ENCODE measurements at places on chromosomes 7 and 10.

DNA sequence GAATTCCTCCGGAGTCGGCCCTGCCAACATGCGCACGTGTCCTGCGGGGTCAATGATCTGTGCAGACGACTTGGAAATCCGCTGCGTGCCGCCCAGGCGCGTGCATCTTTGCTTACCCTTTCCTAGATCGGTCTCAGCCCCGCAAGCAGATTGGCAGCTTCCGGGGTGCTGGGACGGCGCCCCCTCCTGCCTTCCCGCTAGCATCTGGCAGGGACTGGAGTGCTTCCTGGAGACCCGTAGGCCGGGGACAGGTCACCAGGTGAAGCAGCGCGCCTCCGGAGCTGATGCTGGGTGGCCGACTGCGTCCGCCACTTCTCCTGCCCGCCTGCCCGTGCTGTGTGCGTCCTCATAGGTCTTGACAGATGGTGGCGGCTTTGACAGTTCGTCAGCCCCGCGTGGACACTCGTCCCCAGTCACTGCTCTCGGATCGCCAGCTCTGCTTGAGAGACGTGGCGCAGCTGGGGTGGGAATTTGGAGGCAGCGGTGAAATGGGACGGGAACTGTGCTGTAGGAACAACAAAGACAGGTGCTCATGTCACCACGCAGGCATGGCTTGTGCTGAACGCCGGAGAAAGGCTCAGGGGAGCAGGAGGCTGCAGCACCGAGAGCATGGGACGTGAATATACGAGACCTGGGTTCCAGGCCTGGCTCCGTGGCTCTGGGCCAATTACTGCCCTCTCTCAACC is 21.9 kb upstream of the KCNK18 start:
- DNase-seq, result peak; percentile 2

- DNase-seq, result no peak
These were observed 736 bp downstream of the SKIDA1 start for GRCh38 chr10:21524526-21525366.

DNA sequence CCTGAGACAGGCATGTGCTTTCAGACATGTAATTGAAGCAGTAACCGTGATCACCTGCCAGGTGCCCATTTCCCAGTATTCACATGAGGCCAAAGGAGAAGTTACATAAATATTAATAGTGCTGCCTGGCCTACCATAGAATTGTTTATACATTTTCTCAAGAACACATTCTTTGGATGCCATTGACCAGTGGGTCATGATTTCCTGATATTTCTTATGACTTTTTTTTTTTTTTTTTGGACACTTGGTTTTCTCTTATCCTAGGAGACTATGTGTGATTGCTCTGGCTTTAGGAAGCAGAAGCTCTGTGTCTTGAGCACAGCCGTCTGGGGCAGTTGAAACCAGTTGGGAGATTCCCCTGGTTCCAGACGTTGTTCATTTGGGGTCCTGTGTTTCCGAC is 143.9 kb upstream of the NPS start:
- DNase-seq, result no peak

DNA sequence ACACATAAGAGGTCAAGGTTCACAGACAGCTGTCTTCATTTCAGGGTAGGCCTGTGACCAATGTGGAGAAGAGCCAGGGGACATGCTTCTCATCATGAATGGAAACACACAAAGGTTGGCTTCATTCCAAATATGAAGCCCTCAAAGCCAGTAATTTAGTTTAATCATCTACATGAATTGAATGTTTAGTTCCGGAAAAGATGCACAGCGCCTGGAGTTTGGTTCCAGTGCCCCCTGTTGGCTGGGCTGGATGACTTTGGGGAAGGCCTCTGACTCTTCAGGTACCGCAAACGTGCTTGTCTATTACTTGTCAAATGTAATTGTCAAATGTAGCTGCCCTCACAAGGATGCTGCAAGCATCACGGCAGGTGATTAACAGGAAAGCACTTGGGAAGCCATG is 130.7 kb downstream of the ADRA2A start:
- peak; percentile 39 for DNase-seq

DNA sequence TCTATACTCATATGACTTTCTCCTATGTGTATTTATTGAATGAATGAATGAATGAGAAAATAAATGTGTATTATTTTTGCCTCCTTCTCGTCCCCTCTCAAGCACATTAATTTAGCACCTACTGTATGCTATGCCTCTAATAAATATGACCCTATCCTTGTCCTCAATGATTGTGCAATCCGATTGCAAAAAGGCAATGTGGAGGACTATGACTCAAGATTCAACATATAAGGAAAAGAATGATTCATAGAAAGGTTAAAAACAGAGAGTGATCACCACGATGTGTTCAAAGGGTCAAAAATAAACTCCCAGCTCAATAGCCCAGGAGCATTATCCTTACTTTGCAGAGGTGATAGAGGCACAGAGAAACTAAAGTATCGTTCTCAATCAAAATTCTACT is 322.8 kb upstream of the SORCS1 start:
- no peak for DNase-seq

- DNase-seq, result no peak
These were observed 349.7 kb downstream of the MDFIC start for GRCh38 chr7:115271332-115272235.

- no peak for DNase-seq
These were observed 102.7 kb downstream of the MACC1 start for GRCh38 chr7:20114468-20114867.

GRCh38 chr10:55491712-55492111 is 690.7 kb upstream of the PCDH15 start:
- no peak for DNase-seq

- no peak for DNase-seq
These were observed 337.6 kb downstream of the CCSER2 start for GRCh38 chr10:84665883-84666463.

DNA sequence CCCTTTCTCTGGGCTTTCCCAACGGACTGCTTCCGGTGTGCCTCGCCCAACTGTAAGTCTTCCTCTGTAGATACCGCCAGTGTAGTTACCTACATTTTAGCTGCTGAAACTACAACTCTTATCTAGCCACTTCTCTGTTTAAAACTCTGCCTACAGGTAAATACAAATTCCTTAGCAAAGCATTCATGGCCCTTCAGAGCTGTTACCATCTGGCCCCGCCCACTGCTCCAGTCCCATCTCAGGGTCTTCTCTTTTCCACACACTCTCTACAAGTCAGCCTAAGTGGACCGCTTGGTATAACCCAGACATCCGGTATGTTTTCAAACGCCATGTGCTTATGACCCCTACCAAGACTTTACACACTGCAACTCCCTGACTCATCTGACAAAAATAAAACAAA is 41.0 kb upstream of the LAMB4 start:
- DNase-seq, result no peak

DNA sequence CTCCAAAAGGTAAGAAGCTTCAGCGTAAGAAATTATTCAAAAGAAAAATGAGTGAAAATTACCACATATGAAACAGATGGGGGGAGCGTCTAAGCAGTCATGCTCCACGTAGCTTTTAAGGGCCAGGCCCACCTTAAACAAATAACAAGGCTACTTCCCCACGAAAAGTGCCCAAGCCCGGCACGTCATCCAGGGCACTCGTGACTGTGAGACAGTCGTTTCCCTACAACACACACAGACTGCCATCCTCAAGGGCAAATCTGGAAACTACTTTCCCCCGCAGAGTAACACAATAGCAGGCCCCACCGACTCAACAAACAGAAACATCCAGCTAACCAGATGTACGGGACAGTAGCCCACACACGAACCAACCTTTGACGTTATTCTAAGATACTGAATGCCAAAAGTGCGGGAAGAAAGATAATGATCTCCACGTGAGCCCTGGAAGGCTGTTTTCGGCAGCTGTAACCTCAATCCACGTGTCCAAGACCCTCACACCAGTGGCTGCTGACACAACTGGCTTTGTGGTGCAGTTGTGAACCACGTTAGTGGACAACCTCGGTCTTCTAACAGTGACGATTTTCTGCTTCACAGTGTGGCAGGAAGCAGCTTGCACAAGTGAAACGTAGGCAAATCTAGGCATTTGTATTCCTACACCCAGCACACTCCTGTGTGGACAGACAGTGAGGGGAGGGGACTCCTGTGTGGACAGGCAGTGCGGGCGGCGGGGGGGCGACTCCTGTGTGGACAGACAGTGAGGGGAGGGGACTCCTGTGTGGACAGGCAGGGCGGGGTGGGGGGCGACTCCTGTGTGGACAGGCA is 251.7 kb downstream of the ZMYND11 start:
- DNase-seq, result no peak

DNA sequence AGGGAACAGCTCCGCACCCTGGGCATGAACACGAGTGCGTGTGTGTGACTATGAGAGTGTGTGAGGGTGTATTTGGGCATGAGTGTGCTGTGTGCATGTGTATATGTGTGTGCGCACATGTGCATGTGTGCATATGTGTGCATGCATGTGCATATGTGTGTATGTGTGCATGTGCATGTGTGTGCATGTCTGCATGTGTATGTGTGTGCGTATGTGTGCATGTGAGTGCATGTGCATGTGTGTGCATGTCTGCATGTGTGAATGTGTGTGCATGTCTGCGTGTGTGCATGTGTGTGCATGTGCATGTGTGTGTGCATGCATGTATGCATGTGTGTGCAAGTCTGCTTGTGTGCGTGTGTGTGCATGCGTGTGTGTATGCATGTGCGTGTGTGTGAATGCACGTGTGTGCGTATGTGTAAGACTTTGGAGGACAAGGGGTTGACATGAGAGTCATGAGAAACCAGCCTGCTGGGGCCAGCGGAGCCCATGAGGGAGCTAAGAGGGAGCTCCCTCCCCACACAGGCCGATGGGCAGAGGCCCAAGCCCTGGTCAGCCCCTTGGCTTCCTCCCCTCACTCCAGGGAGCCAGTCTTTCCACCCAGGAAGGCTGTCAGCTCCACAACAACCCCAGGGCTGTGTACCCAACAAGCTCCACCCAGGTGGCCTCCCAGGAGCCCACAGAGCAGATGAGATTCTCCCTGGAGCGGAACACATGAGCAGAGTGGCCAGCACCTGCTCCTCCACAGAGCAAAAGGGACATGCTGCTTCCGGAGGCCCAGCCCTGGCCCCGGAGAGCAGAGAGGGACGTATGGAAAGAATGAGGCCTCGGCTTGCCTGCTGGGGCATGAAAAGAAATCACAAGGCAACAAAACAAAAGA is 142.5 kb upstream of the PPP2R2D start:
- DNase-seq, result no peak

DNA sequence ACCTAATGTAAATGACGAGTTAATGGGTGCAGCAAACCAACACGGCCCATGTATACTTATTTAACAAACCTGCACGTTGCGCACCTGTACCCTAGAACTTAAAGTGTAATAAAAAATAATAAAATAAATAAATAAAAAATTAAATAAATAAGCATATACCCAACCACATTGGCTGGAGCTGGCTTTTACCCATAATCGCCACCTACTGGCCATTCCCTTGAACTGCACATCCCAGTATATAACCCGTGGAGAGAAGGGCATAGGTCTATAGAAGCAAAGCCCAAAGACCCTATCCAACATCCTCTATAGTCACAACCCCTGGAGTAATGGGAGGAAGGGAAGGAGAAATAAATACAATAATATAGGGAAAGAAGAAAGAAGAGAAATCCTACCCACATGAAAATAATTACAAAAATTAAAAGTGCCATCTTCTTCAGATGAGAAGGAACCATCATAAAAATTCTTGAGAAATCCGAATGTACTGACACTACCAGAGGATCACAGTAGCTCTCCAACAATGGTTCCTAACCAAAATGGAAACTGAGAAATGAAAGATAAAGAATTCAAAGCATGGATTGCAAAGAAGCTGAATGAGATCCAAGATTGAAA is 65.6 kb downstream of the TWIST1 start:
- DNase-seq, result peak; percentile 18

GRCh38 chr7:133562621-133563020 is 309.7 kb downstream of the EXOC4 start:
- DNase-seq, result no peak
